ENCODE measurements at places on chromosomes 7 and 10.

- DNase-seq = no peak
These were observed 54.0 kb upstream of the HECW1 start for GRCh38 chr7:43058271-43059066.

DNA sequence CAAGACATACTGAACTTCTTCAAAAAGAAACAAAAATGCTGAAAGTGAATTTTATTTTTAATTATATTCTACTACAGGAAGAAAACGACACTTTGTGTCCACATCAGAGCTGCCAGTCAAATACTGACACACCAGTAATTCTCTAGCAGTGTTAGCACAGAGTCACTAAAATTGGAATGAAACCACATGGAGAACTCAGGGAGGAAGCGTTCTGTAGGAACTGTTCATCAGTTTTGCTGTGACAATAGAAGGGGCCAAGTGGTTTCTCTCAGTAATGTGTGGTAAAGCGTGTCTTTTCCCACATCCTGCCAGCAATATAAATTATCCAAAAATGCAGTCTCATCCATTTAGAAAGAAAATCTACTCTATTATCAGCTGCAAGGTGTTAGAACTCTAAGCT is 683.3 kb downstream of the GRM8 start:
- no peak for DNase-seq

DNA sequence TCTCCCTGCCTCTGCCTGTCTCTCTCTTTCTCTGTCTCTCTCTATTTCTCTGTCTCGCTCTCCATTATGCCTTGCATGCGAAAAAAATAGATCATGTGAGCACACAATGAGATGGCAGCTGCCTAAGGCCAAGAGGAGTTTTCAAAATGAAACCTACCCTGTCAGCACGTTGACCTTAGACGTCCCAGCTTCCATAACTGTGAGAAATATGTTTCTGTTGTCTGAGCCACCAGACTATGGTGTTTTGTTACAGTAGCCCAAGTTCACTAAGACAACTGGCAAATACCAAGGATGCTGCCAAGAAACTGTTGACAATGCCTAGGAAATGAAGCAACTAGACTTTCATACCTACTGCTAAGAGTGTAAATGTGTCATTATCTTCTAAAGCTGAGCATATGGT is 70.6 kb upstream of the PLXDC2 start:
- no peak for DNase-seq

- no peak for DNase-seq
These were observed 1.8 kb downstream of the TRPV6 start for GRCh38 chr7:142883571-142884285.

GRCh38 chr10:110175406-110175805 is 32.0 kb upstream of the MXI1 start:
- DNase-seq = no peak

DNA sequence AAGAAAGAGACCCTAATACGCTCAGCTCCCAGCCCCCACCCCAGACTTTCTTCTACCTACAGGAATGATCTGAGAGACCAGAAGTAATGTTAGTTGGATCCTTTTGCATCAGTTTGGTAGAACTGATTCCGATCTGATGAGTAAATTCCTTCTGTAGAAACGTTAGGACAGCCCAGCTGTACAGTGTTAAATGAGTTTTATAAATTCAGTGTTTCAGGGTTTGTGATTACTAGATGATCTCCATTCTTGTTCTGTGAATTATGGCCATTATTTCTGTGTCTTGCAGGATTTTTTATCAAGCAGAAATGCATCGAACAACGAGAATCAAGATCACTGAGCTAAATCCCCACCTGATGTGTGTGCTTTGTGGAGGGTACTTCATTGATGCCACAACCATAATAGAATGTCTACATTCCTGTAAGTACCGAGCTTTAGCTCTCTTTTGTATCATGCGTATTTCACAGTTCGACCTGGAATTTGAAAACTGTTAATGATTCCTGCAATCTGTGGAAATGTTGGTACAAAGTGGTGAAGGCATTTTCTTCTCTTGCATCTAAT is 5.3 kb downstream of the BMI1 start:
- no peak for DNase-seq

Measured in posterior cingulate gyrus (tissue), 11 donors.